ENCODE measurements at places on chromosomes 6 and 20.

- peak; percentile 72 for DNase-seq
Measured at GRCh38 chr6:4281341-4282293, 146.2 kb upstream of the ECI2 start.

- DNase-seq, result no peak
Measured at GRCh38 chr20:44431502-44432234, 44.0 kb upstream of the TTPAL start.

GRCh38 chr6:28553986-28554881, 28.6 kb downstream of the GPX5 start:
- no peak for DNase-seq

DNA sequence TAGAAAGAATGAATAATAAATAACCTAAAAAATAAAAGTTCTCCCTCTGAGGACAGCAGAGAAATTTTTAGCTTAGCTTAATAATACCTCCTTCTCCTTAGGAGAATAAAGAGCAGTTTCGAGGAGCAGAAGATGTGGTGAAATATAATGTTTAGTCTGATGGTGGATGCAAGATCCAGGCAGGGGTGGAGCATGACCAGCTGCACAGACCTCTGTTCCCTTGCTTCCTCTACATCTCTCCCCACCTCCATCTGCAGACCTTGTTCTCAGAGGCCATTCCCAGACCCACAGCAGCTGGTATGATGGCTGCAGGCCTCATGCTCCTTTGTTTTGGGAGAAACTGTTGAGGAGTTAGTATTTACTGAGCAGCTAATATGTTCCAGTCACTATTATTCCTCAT, 1.5 kb downstream of the BTN3A2 start:
- DNase-seq, result no peak

- DNase-seq, result no peak
Measured at GRCh38 chr20:53037621-53038020, 65.5 kb downstream of the TSHZ2 start.

GRCh38 chr6:51495610-51496396, 591.6 kb downstream of the PKHD1 start:
- no peak for DNase-seq

DNA sequence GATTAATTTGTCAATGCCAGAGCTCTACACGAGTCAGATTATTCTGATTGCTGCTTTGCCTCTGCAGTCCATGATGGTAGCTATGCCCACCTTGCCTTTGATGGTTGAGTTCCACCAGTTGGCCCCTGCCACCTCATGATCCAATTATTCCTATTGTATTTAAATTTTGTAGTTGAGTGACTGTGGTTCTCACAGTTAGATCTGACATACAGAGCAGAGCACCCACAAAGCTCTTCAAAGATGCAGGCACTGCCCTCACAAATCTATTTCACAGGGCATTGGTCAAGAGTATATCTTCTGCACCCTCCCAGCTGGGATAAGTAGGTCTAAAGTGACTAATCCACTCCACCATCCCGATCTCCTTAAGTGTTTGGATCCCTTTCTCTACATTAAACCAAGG, 318.8 kb downstream of the EYA4 start:
- DNase-seq, result no peak

- DNase-seq, result no peak
Measured at GRCh38 chr20:63737945-63738686, 1.5 kb upstream of the SLC2A4RG start.

DNA sequence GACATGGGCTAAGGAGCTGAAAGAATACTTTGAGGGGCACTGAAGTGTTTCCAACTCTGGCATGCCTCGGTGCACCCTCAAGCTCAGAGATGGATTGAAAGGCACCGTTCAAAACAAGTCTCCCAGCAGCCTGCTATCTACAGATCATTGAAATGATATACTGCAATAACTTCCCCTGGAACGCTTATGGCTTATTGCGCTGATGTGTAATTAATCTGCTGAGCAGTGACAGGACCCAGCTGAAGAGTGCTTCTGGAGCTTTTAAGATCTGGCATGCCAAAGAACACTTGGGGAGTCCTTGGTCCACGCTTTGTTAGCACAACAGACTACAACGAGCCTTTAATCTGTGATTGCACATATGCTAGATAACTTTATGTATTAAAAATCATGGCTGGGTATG, 708.2 kb downstream of the PRKN start:
- DNase-seq, result no peak

DNA sequence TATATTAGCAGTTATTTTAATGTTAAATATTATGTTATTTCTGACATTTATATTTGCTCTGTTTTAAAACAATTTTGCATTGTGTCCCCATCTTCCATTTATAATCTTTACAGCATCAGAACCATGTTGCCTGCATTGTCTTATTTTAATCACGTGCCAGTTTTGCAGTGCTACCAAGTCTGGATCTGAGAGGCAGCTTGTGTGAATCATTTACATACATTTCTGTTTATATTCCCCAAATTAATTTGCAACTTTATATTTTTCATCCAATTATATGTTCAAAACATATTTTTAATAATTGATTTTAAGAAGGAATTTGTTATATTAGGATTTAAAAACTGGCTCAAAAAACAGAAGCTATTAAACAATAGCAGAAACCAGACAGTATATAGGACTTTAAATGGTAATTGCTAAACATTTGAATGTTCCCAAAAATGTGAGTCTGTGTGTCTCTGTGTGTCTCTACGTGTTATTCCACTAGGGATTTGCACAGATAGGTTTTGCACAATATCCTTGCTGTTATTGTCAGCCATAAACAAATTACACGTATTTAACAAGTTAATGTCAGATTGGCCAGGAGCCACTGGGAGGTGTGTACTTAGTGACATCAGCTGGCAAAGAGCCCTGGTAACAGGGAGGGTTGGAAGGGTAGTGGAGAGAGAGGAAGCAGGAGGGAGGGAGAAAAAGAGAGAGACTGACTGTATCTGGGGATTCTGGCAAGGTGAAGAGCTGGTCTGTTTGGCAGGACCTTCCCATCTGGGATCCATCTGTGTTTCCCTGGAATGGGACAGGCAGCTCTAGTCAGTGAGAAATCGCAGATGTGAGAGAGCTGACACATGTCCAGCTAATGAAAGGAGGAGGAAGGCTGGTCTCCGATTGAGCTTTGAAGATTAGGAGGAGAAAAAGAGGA, 72.1 kb downstream of the CBFA2T2 start:
- peak; percentile 95 for DNase-seq

DNA sequence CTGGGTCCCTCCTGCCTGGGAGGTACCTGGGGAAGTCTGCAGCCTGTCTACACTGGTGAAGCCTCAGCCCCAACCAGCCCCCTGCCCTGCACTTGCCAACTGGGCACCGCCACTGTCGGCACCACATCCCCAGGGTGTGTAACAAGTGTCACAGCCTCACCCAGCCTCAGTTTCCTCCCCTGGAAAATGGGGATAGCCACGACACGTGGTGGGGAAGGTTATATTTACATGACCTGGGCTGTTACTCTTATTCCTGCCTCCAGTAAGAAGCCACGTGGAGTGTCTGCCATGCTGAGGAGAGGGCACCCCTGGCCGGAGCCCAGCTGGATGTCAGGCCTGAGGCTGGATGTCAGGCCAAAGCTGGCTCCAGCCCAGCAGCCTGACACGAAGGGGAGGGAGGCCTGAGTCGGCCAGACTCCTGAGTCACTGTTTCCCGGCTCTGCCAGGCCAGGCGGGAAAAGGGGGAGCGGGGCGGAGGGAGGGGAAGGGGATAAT, 44.9 kb downstream of the SNAI1 start:
- DNase-seq, result no peak

- no peak for DNase-seq
Measured at GRCh38 chr6:111201764-111202163, 114.5 kb downstream of the SLC16A10 start.

DNA sequence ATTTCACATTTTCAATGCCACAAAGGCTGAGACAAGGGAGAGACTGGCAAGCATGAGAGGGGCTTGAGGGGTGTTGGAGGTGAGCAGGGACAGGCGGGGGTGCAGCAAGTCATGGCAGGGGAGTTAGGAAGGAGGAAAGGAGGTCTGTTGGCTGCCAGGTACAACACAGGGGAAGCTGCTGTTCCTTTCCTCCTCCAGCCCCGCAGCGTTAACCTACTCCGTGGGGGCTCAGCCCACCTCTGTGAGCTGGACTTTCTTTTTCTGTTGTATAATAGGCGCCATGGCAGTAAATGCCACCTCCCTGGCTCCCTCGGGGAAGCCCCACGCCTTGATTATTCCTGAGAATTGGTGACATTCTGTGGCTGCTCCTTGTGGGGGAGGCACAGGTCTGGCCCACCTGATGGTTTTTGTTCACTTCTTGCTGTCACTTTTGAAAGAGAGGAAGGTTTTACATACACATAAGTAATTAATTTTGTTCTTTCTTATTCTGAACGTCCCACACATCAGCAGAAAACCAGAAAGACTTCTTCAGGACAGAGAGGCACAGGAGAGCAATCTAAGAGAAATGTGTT, 293.2 kb downstream of the TSHZ2 start:
- no peak for DNase-seq

GRCh38 chr6:168469521-168469920, 28.5 kb downstream of the SMOC2 start:
- DNase-seq, result no peak

DNA sequence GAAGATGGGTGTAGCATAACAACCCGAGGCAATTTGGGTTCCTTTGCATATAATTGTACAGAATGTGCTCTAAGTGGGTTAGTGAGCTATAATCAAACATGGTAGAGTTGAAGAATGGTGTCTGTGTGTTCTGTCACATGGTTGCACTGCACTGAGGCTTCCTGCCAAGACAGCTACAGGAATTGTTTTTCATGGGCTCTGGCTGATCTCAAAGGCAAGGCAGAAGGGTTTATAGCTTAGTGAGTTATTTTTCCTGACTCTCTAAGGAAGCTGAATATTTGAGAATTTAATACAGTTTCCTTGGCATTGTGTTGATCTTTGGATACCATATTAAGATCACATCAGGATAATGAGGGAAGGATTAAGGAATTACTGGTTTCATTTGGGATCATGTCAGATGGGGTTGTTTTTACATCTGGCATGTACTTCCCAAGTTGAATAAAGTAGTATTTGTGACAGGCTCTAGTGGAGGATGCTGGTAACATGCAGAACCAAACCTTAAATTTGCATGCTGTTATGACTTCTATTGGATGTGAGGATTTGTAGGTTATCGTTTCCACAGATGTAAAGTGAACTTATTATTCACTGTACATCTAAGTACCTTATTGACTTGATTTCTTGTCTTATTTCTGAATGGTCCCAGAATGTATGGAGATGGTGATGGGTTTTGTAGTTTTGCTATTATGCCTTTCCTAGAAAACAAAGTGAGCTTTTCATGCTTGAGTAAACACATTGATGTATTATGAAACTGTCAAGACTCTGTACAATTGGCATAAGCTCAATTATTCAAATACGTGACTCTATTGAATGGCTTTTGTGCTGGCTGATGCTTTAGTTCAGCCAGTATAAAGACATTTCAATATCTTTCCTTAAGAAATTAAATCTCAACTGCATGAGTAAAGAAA, 43.3 kb downstream of the LRRC1 start:
- peak; percentile 36 for DNase-seq

- no peak for DNase-seq
Measured at GRCh38 chr6:152605342-152605741, 31.8 kb downstream of the SYNE1 start.

DNA sequence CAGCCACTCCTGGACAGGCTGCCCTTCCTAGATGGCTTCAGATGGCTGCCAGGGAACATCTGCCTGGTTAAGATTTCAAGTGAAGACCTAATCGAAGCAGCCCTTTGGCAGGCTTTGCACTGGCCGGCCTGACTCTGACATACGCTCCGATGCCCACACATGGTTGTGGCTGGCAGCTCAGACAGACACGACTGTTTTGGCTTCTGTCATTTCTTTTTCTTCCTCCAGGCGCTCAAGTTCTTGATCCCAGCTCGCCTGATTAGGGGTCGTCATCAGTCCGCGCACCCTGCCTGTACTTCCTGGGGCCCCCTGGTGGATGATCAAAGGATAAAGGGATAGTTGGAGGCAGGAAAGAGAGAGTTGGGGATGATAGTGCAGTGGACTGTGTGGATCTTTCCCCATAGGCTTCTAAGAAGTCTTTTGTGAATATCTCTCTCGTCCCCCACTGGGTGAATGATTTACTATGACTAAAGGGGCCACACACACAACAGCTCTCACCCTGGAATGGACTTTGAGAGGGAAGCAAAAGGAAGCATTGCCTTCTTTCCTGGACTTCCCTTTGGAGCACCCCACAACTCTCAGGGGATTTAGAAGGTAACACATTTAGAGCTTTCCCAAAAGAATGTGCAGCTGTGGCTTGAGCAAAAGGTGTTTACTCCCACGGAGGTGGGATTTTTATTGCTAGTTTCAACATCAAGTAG, 21.4 kb upstream of the TRAM2 start:
- DNase-seq, result no peak

GRCh38 chr20:18188434-18188833, 50.8 kb downstream of the KAT14 start:
- no peak for DNase-seq

DNA sequence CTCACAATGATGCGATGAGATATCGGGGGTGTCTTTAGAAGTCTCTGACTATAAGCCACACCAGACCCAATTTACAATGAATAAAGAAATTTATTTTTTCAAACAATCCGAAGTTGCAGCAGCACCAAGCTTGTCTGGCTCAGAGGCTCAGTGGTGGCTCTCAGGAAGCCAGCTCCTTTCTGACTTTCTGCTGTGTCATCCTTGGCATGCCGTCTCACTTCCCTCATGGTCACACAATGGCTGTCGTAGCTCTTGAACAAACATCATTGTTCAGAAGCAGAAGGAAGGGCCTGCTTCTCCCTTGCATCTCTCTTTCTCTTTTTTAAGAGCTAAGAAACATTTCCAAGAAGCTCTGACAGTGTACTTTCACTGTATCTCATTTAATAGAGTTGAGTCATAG, 299.0 kb downstream of the DOK5 start:
- no peak for DNase-seq

GRCh38 chr20:10854976-10855375, 181.2 kb upstream of the JAG1 start:
- DNase-seq, result no peak

DNA sequence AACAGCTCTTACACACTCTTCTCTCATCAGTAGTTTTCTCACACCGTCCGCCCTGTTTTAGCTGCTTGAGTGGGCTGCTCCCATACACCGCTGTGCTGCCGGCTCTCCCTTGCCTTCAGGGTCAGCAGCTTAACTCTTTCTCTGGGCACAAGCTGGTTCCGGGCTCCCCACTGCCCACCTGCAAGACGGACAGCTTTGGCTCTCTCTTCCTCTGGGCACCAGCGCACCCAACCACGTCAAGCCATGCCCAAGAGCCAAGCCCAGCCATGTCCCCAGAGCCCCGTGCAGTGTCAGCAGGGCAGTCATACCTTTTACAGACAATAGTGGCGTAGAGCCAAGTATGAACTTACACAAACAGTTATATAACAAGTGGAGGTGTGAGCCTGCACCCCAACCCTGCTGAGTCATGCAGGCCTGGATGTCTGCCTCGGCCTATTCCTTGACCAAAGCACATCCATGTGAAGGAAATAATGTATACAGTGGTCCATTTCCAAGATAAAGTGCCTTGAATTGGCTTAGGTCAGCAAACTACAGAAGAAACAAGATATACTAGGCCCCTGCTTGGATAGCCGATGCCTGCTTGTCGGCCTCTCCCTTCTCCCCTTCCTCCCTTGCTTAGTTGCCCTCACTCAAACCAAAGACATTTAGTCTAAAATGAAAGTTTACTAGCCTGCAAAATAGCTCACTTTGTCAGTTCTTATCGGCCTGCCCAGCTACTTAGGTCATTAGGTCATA, 89.3 kb downstream of the JPH2 start:
- DNase-seq, result no peak

GRCh38 chr6:33696548-33697518, 14.7 kb downstream of the UQCC2 start:
- peak; percentile 89 for DNase-seq
